ENCODE measurements at places on chromosomes 3 and 15.
A peak's percentile ranks its signal among the peaks of the same experiment; 100 is the strongest.

GRCh38 chr15:77541421-77542181, 91.1 kb downstream of the LINGO1 start:
- DNase-seq = peak; percentile 50

- DNase-seq = no peak
These were observed 22.3 kb downstream of the NOX5 start for GRCh38 chr15:69036826-69037225.

- no peak for DNase-seq
These were observed 82.0 kb downstream of the MYLK start for GRCh38 chr3:123802007-123802625.

DNA sequence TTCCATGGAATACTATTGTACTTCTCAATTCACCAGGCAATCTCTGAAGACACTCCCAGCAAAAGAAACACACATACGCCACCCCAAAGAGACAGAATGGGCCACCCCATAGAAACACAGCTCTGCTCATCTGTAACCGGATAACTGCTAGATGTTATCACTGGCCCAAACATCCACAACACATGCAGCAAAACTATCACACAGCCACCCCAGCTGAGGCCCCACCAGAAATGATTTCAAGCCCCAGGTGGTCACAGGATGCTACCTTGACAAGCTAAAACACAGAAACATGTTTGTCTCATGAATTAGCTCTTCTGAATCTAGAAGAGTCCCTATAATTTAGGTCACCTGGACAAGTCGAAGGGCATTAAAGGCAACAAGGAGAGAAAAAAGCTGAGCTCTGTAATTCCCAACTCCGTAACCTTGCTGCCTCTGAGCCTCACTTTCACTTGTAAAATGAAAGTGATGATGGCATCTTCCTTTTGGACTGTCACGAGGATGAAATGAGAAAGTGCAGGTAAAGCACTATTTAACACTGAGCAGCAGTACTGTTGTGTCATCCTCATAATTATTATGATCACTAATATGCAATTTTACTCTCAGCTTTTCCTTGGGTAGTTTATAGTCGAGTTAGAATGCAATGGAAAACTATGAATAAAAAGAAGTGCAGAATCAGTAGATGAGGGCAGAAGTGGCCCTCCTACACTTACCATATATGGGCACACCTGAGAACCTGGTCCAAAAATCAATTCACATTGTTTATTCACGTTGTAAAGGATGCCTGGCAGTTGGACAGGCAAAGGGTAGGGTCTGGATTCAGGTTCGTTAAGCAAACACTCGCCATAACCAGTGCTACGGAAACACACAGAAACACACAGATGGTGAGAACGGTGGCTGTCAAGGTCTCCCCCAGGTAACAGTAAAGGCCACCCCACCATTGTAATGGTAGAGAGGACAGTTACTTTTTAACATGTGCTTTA, 38.6 kb downstream of the ADAMTS9 start:
- DNase-seq = no peak

- no peak for DNase-seq
These were observed 182.1 kb upstream of the TP63 start for GRCh38 chr3:189449084-189449483.

GRCh38 chr3:52090131-52090932, 34.0 kb upstream of the DUSP7 start:
- no peak for DNase-seq

- no peak for DNase-seq
These were observed 134.9 kb upstream of the BFSP2 start for GRCh38 chr3:133264920-133265319.

- no peak for DNase-seq
These were observed 24.1 kb downstream of the SLC24A5 start for GRCh38 chr15:48144889-48145288.

- DNase-seq = no peak
These were observed at the start of gene CDHR4 for GRCh38 chr3:49799761-49800160. Gene CDHR4 (minus strand): TSS chr3:49799873. CDS start chr3:49799812, 61 bp downstream.
